ENCODE measurements at places on chromosomes 5 and 9.

DNA sequence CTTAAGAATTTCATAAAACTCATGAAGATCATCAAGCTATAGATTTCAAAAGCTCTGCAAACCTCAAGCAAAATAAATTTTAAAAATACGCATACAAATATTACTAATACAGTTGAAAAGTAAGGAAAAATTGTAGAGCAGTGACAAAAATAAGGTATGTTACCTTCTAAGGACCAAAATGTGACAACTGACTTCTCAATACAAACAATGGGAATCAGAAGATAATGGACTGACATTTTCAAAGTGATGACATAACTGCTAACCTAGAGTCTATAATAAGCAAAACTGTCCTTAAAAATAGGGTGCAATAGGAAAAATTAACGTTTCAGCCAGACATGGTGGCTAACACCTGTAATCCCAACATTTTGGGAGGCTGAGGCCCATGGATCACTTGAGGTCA lies 27.1 kb downstream of the RMI1 start:
- DNase-seq, result no peak

- no peak for DNase-seq
These were observed 1.3 kb downstream of the DMRT1 start for GRCh38 chr9:842635-843426.

DNA sequence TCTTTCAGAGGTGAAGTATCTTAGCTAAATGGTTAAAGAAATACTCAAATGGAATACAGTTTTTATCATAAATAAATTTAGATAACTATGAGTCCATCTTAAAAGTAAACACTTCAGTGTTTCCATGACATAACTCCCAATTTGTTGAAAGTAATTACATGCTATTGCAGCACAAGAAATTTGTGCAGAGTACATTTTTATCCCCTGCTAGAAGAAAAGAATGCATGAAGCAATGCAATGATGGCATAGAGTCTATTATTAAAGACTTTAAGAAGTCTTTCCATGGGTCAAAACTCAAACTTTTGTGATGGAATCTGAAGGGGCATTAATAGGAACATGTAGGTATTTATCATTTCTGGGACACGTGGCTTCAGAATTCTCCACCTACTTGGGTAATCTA lies 106.6 kb upstream of the DPYSL3 start:
- no peak for DNase-seq

- DNase-seq, result no peak
These were observed 13.5 kb downstream of the AFAP1L1 start for GRCh38 chr5:149285153-149285552.

DNA sequence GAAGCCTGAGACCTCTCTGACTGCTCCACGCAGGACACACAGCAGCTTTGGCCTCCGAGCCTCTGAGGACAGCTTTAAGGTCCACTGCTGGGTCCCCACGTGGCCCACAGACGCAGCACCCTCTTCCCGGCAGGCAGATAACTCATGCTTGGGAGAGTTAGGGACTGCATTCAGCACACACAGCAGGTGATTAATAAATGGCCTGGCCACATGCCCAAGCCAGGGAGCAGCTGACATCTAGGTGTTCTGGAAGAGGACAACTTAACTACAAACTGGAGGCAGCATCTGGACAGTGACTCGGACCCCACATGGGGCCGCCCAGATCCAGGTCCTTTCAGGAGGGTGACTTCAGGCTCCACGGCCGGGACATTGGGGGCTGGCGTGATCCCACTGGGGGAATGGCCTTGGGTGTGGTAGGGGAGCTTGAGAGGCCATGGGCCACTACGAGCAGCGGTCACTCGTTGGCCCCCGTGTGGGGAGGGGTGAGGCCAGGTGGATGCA lies 11.3 kb downstream of the NINJ1 start:
- DNase-seq, result no peak

GRCh38 chr5:52837591-52838001 lies 49.9 kb downstream of the ITGA1 start:
- no peak for DNase-seq

GRCh38 chr9:99253772-99254431 lies 31.8 kb downstream of the SEC61B start:
- DNase-seq, result no peak

- no peak for DNase-seq
These were observed 90.8 kb upstream of the NR5A1 start for GRCh38 chr9:124598048-124598447.

GRCh38 chr5:139296862-139297326 lies 3.4 kb downstream of the MATR3 start:
- no peak for DNase-seq

GRCh38 chr9:112881331-112881730 lies 9.3 kb downstream of the SLC46A2 start:
- no peak for DNase-seq

DNA sequence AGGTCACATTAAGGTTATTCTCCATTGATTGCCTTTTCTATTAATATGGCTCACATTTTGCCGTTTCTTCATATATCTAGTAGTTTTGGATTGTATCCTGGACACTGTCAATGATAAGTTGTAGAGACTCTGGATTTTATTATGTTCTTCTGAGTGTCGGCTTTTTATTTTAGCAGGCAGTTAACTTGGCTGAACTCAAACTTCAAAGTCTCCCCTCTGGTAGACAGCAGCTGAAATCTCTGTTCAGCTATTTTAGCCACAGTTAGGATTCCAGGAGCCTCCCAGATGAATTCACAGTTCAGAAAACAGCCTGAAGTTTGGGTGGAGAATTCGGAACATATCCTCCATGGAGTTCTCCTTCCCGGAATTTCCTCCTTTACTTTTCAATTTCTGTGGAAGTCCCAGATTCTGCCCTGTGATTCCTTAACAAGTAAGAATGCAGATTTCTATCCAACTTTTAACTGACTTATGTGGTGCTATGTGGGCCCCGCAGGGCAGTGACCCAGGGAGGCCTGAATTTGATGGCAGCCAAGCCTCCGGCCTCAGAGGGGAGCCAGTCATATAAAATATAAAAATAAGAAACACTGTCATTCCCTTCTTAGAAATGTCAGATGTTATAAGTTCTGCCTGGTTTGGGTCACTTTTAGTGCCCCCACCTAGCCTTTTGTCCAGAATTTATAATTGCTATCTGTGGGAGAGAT lies 39.3 kb upstream of the MVB12B start:
- no peak for DNase-seq

- DNase-seq, result no peak
These were observed 893.9 kb upstream of the DMAC1 start for GRCh38 chr9:8693464-8693863.

DNA sequence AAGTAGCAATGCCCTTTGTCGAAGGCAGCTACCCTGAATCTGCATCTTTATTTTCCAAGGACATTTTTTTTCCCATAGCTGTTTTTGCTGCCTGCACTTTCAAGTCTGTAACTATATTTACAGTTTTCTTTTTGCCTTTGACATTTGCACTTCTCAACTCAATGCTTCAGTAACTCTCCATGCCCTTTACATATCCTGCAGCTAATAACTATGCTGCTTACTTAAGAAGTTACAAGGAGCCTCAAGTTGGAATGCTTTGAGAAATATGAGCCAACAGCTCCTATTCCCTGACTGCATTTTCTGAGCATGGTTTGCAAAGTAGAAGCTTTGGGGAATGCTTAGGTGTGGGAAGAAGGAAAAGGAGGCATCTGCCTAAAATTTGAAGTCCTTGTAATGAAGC lies 194.8 kb upstream of the TRPC7 start:
- DNase-seq, result no peak

DNA sequence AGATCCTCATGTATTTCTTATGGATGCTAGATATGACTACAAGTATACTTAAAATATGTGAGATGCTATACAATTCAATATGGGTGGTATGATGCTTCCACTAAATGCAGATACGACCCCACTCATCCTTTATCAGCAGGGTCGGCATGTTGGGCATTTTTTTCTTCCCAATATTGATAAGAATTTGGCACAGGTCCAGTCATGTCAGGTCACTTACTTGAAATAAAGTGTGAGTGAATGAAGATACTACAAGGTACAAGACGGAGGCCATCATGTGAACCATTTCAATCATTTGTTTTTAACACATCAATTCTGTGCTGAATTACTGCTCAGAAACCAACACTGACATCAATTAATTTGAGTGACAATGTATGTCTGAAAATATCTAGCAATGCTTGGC lies 146.9 kb upstream of the GNA14 start:
- no peak for DNase-seq

DNA sequence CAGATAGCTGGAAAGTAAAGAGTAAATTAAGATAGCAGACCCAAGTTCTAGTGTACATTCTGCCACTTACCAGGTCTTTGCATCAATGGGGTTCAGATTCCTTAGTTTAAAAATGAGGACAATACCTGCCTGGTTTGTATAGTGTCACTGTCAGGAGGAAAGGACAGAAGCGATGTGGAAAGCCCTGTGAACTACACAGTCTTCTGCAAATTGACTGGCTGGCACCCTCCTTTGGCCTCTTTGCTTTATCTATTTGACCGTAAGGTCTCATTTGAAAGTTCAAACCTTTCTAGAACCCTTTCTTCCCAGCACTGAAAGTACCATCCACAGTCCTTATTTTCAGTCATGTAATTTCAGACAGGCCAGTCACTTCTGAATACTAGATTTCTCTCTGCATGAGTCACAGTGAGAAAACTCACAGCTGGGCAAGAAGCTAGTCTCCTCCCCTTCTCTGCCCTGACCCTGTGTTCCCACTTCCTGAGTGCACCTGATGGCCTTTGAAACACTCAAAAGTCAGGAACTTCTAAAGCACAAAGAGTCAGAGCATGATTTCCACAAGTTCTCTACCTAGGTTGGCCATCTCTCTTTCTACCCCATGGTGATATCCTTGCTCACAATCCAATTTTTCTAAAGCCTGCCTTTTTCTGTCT lies 91.3 kb upstream of the RASEF start:
- DNase-seq, result no peak

DNA sequence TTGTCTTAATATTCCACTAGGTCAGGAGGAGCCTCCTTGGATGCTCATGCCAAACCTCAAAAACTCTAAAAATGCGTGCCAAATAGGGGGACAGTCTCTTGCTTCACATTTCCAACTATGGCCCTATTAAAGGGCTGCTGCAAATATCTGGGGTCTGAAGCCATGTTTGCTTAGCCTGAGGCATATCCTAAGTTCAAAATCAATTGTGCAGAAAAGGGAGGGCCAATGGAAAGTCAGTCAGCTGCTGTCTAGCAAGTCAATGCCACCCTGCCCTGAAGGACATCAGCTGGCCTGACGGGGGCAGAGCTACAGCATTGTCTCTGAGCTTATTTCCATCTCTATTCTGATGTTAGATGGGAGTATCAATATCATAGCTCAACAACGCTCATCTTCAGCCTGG lies 93.6 kb downstream of the SH3TC2 start:
- DNase-seq, result no peak

DNA sequence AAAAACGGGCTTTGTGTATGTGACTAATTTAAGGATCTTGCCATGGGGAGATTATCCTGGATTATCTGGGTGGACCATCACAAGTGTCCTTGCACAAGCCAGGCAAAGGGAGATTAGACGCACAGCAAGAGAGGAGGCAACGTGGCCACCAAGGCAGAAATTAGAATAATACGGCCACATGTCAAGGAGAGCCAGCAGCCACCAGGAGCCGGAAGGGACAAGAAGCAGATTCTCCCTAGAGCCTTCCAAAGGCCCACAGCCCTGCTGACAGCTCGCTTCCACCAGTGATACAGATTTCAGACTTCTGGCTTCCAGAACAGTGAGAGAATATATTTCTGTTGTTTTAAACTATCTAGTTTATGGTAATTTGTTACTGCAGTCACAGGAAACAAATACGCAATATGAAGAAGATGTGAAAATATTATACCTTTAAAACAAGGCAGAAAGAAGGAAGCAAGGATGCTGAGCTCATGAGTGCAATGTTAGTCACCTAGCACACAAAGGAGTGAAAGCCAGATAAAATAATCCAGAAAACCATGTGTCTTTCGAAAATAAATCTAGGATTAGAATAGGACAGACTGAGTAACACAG lies 28.7 kb upstream of the F2RL1 start:
- DNase-seq, result no peak

GRCh38 chr5:96968074-96968473 lies 32.2 kb downstream of the LNPEP start:
- no peak for DNase-seq

GRCh38 chr5:17214893-17215292 lies 2.5 kb upstream of the BASP1 start:
- DNase-seq, result no peak

- DNase-seq, result no peak
These were observed 26.7 kb upstream of the FCN1 start for GRCh38 chr9:134944351-134944802.

DNA sequence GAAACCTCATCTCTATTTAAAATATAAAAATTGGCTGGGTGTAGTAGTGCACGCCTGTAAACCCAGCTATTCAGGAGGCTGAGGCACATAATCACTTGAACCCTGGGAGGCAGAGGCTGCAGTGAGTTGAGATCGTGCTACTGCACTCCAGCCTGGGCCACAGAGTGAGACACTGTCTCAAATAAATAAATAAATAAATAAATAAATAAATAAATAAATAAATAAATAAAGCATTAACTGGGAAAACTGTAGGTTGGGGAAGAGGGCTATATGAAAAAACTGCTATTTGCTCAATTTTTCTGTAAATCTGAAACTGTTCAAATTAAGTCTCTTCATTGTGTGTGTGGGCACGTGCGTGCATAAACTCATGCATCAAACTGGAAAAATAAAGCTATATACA lies 59.9 kb upstream of the RAPGEF6 start:
- no peak for DNase-seq

DNA sequence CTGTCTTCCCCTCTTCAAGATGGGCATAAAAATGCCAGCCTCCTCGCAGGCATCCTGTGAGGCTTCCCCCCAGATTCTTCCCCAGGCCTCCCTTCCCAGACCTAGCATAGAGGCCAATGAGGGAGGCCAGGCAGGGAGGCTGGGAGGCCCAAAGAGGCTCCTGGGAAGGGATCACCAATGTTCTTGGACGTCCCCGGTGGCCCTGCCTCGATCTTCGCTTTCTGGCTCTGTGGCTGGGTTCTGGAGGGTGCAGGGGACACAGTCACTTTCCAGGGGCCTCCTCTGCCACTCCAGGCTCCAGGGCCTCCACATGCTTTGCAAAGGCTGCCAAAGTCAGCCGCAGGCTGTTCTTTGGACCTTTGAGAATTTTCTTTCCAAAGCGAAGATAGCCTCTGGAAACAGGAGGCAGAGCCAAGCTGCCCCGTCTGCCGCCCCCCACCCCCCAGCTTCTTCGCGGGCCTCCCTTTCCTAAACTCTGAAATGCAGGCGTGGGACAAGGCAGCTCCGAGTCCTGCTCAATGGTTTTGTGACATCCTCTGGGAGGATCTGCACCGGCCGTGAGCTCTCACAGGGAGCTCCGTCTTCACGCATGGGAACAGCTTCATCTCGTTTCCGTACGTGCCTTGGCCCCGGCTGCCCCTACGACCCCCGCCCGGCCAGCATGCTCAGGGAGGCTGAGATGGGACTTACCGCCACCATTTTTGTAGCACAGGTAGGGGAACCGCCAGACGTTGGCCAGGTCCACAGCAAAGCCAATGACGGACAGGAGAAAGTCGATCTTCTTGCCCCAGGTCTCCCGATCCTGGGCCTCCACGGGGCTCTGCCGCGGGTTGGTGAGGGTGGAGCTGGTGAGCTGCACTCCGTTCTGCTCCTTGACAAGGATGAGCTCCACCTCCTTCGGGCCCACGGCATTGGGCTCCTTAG lies 2.8 kb downstream of the SLC6A3 start:
- DNase-seq, result no peak
